ENCODE measurements at places on chromosomes 4 and X.

DNA sequence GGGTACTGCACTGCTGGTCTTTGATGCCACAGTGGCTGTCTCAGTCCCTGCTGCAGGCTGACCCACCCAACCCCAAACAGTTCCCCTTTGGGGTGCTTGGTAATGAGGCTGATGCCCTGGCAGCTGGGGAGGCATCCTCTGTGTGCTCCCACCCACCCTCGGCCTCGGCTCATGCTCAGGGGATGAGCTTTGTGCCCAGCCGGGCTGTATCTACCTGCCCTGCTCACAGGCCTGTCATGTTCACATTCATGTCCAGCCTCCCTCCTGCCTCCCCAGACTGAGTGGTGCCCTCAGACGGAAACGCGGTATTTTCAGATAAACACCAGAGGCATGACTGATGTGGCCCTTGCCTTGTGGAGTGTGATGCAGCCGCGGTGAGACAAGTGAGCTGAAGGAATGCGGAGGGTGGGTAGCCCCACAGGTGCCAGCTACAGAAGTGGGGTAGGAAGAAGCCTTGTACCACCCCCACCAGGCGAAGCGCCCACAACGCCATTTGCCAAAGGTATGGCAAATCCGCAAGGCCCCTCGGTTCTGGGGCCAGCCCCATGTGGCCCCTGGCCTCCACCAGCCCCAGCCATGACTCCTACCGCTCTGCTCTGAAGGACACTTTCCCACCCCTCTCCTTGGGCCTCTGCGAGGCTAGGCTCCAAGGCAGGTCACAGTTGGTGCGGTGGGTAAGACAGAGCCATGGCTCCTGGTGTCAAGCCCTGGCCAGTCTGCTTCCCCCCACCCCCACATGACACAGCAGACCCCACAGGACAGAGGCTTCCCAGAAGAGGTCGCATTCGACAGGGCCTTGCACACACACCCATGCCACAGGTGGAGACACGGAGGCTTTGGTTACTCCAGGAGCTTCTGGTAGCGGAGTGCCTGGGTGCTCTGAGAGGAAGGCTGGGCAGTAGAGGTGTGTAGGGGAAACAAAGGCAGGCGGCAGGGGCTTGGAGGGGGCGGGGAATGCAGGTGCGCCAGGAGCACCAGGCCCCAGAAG is 1.8 kb upstream of the RENBP start:
- H3K27ac ChIP-seq: no peak overlapping the region
- peak; percentile 43 for DNase-seq
- H3K4me1 ChIP-seq: peaks cover 68% of the 10 kb centered on the region
- peaks cover 13% of the 10 kb centered on the region for H3K36me3 ChIP-seq
- no peak overlapping the region for H3K4me3 ChIP-seq

GRCh38 chr4:77615153-77615552 is 9.5 kb downstream of the CXCL13 start:
- H3K27ac ChIP-seq: no peak overlapping the region
- H3K36me3 ChIP-seq: no peaks in the 10 kb centered on the region
- H3K4me3 ChIP-seq: no peak overlapping the region
- no peak for DNase-seq
- H3K27me3 ChIP-seq: no peaks in the 10 kb centered on the region

- H3K27ac ChIP-seq: no peak overlapping the region
- no peak for DNase-seq
- no peaks in the 10 kb centered on the region for H3K27me3 ChIP-seq
- H3K36me3 ChIP-seq: peaks cover 23% of the 10 kb centered on the region
Measured at GRCh38 chr4:183508697-183509335, 4.0 kb downstream of the ING2 start.

DNA sequence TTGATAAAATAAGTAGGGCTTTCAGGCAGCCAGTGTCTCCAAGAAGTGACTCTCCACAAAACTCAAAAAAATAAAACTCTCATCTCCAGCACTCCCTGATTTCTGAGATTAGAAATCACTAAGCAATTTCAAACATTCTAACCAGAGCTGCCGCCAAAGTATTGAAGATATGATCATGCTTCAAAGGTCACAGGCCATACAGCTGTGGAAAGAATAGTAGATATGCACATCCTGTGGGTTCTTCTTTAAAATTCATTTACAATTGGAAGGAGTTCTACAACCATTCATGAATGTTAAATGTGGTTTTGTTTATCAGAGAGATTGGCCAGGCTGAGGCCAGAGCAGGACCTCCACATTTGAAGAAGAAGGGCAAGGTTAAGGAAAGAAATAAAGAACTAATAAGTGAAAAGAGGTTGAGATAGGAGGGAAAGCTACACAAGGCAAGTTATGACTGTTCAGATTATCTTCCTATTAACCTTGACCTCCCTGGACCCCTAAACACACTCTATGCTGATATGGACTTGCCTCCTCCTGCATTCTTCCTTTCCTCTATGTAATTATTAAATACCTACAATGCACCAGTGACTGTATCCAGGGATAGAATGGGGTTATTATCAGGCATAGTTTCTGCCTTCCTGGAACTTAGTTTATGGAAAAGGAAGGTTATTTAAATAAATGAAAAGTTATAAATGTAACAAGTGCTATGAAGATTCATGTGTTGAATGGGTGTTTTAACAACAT is 56.4 kb downstream of the USP38 start:
- H3K27ac ChIP-seq: no peak overlapping the region
- no peak overlapping the region for H3K4me3 ChIP-seq
- no peaks in the 10 kb centered on the region for H3K36me3 ChIP-seq
- no peaks in the 10 kb centered on the region for H3K27me3 ChIP-seq
- DNase-seq: no peak
- no peaks in the 10 kb centered on the region for H3K4me1 ChIP-seq

DNA sequence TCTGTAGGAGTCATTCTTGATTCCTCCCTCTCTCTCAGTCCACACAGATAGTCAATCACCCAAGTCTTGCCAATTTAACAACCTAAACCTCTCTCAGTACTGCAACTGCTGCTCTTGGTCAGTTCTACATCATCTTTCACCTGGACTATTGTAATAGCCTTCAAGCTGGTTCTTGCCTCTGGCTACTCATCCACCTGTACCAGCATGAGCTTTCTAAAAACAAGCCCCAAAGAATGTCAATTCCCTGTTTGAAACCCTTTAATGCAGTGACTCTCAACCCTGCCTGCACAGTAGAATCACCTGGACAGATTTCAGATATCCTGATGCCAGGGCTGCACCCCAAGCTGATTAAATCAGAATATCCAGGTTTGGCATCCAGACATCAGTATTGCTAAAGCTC is 48.3 kb downstream of the VGLL1 start:
- no peak overlapping the region for H3K27ac ChIP-seq
- DNase-seq: no peak
- H3K4me1 ChIP-seq: peaks cover 5% of the 10 kb centered on the region
- no peaks in the 10 kb centered on the region for H3K36me3 ChIP-seq

DNA sequence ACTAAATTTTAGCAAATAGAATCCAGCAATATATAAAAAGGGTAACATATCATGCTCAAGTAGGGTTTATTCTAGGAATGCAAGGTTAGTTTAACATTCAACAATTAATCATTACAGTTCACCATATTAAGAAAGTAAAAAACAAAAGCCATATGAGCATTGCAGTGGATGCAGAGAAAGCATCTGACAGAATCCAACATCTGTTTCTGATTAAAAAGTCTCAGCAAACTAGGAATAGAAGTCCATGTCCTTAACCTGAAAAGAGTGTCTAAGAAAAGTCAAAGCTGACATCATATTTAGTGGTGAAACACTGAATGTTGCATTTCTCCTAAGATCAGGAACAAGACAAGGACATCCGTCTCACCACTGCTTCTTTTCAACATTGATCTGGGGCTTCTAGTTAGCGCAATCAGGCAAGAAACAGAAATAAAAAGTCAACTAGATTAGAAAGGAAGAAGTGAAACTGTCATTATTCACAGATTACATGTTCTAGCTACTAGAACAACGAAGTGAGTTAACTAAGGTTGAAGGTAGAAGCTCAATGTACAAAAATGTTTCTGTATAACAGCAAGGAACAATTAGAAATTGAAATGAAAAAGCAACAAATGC is 49.3 kb downstream of the MRPL1 start:
- no peak for DNase-seq
- no peak overlapping the region for H3K4me3 ChIP-seq
- H3K27me3 ChIP-seq: no peaks in the 10 kb centered on the region
- no peak overlapping the region for H3K27ac ChIP-seq

GRCh38 chr4:48653217-48654014 is 126.7 kb downstream of the FRYL start:
- H3K4me3 ChIP-seq: no peak overlapping the region
- no peaks in the 10 kb centered on the region for H3K4me1 ChIP-seq
- H3K27me3 ChIP-seq: no peaks in the 10 kb centered on the region
- H3K36me3 ChIP-seq: no peaks in the 10 kb centered on the region
- H3K27ac ChIP-seq: no peak overlapping the region

DNA sequence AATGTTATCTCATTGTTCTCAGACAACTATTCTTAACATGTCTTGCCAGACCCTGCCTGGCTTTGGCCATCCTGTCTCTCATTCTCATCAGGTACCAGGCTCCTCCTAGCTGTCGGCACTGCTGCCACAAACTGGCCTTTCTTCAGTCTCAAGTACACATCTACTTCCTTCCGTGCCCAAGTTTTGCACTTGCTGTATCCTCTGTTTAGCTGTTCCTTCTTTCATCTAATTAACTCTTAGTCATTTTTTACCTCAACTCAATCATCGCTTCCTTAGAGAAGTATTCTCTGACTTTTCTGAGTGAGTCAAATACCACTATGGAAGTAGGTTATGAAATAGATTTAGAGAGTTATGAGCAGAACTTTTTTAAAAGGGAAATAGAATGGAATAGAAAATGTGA is 19.7 kb downstream of the CXCL3 start:
- H3K27me3 ChIP-seq: no peaks in the 10 kb centered on the region
- no peak overlapping the region for H3K4me3 ChIP-seq
- H3K27ac ChIP-seq: no peak overlapping the region
- no peaks in the 10 kb centered on the region for H3K36me3 ChIP-seq
- peak; percentile 90 for DNase-seq

DNA sequence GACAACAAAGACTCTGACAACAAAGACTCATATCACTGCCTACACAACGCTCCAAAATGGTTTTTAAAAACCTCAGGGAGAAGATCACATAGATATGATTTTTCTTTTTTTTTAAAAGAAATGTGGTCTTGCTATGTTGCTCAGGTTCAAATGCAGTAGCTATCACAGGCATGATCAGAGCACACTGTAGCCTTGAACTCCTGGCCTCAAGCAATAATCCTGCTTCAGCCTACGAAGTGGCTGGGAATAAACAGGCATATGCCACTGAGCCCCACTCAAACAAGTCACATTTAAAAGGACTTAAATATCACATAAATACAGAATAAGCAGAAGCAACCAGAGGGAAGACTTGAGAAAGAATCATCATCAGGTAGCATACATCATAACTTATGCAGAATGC is 14.7 kb downstream of the DHX15 start:
- H3K27ac ChIP-seq: no peak overlapping the region
- H3K4me3 ChIP-seq: no peak overlapping the region
- H3K27me3 ChIP-seq: no peaks in the 10 kb centered on the region
- no peaks in the 10 kb centered on the region for H3K4me1 ChIP-seq
- no peak for DNase-seq
- peaks cover 56% of the 10 kb centered on the region for H3K36me3 ChIP-seq

DNA sequence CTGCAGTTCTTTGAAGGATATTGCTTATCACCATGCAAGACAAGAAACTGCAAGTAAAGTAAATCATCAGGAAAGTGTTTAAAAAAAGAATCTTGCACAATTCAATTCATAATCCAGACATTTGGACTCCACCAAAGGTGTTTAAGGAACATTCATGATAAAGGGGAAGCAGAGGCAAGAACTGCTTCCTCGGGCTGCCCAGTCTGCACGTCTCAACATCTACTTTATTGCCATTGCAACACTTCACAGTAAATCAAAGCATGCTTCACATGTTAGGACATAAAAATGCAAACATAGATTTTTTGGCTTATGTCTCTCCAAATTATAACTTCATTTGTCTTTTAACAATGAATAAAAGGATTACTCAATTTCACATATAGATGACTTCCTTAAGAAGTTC is 42.5 kb downstream of the MID1 start:
- peak; percentile 26 for DNase-seq
- H3K27ac ChIP-seq: no peak overlapping the region
- H3K36me3 ChIP-seq: no peaks in the 10 kb centered on the region
- H3K4me3 ChIP-seq: no peak overlapping the region
- H3K4me1 ChIP-seq: no peaks in the 10 kb centered on the region

DNA sequence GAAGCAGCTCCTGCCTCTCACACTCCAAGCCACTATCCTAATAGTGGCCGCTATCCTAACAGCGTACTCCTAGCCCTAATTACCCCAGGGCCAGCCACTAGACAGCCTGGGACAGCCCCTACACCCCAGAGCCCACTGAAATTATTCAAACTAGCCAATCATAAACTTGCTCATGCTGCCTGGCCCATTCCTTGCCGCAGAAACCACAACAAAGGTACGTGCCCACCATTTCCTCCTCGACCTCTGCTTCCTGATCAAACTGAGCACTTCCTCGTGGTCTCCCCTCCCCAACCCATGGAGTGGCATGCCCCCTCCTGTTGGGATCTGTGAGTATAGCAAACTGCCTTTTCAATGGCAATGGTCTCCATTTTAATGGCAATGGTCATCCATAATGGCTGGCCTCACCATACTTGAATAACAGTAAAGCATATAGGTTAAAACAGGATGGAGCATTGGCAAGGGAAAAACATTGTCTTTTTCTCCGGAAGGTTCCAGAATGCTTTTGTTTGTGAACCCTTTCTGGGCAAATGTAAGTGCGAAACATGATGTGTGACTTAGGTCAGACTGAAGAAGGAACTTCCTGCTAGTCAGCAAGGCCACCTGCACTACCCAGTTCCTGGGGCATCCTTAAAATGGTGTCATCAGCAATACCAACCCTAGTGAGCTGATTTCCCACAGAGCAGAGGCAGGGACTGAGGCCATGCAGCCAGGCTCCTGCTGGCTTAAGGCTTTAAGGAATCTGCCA is 107.1 kb upstream of the ATP6AP2 start:
- DNase-seq: peak; percentile 74
- H3K27me3 ChIP-seq: no peaks in the 10 kb centered on the region
- H3K27ac ChIP-seq: no peak overlapping the region
- peaks cover 22% of the 10 kb centered on the region for H3K4me1 ChIP-seq
- no peak overlapping the region for H3K4me3 ChIP-seq

GRCh38 chr4:86556791-86557415 is 37.2 kb upstream of the PTPN13 start:
- no peak for DNase-seq
- H3K27me3 ChIP-seq: no peaks in the 10 kb centered on the region
- no peak overlapping the region for H3K4me3 ChIP-seq
- peaks cover 32% of the 10 kb centered on the region for H3K4me1 ChIP-seq

DNA sequence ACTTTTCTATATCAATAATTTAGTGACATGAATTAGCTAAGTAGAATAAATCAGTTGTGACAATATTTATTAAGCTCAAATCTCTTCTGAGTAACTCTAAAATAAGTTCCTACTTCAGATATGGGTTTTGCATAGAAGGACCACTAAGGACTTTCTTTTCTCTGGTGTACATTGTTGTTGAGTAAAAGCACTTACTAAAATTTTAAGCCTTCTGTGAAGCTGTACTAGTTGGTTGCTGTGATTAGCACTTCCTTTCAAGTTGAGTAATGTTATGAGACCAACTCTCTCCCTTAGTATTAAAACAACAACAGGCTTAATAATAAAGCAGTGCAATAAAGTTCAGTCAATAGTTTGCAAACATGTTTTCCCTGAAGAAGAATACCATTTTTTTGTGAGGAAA is 667.4 kb upstream of the NDST4 start:
- no peak overlapping the region for H3K27ac ChIP-seq
- DNase-seq: peak; percentile 6
- H3K36me3 ChIP-seq: no peaks in the 10 kb centered on the region
- H3K4me1 ChIP-seq: peaks cover 16% of the 10 kb centered on the region
- no peaks in the 10 kb centered on the region for H3K27me3 ChIP-seq

- H3K4me3 ChIP-seq: no peak overlapping the region
- no peaks in the 10 kb centered on the region for H3K4me1 ChIP-seq
- H3K27ac ChIP-seq: no peak overlapping the region
- DNase-seq: no peak
- no peaks in the 10 kb centered on the region for H3K36me3 ChIP-seq
Measured at GRCh38 chr4:177938226-177938625, 496.0 kb upstream of the AGA start.
